Suppressor macrophage (primary cell): ENCODE measurements at places on chromosomes 5 and 9.

DNA sequence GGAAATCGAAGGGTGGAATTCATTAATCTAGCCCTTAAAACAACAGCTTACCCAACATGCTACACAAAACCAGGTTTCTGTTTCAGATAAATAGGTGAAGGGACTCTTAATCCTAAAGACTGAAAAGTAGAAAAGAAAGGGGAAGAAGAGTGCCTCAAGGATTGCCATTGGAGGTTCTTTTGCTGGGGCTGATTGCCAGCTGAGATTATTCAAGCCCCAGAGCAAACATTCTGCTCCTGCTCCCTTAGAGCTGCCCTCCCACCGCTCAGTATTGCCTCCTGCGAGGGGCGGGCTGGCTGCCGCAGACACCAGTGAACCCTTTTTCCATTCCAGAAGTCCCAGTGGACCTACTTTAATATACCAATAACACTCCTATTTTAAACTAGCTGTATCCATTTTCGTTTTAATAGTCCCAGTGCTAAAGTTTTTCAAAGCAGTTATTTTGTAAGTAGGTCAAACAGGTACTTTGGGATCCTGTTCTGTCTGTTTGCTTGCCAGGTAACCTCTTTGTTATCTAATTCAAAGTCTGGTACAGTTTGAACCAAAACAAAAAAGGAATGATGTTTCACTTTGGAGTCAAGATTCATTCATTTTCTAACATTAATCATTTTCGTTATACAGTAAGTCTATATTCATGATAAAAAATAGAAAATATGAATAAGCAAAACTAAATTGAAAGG, 38.6 kb downstream of the HMGCS1 start:
- DNase-seq = no peak

DNA sequence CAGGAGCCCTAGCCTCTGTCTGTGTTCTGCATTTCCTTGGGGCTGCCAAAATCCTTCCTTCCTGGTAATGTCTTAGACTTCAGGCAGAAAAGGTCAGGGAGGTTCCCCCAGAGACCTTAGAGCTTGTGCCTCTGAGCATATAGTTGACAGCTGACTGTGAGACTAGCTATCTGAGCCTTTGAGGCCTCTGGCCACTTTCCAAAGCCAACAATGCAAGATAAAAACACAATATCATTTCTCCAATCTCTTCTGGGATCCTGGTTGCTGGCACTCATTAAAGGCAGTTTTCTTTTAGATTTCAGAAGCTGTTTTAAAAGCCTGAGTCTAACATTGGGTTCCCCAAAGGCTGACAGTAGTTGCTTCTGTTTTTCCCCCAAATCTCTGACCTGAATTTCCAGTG, 13.2 kb upstream of the GLRA1 start:
- DNase-seq = no peak

DNA sequence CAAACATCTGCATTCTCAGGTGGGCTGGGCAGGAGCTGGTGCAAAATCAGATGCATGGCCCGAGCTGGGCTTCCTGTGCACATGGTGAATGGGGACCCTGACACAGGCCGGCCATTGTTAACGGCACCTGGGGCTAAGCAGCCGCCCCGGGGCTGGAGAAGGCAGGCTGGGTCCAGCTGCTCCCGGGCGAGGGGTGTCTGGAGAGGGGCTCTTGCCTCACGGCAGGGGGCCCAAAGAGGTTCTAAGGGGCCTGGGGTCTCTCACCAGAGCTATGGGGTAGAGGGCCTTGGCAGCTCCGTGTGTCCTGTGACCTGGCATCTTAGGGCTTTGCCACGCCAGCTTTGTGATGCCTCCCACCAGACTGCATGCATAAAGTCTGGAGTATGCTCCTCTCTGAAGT, 5.1 kb upstream of the QSOX2 start:
- no peak for DNase-seq

DNA sequence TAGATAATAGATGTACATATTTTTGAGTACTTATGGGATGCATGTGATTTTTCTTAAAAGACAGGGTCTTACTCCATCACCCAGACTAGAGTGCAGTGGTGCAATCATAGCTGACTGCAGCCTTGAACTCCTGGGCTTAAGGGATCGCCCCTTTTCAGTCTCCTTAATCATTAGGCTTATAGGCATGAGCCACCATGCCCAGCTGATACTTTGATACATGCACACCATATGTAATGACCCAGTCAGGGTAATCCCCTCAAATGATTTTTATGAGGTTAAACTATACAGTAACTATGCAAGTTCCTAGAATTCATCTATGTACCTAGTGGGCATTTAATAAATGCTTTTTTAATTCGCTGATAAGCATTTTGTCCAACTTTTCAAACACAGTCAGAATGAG, 292.3 kb downstream of the DTWD2 start:
- no peak for DNase-seq

- no peak for DNase-seq
Observed at GRCh38 chr5:41722359-41722950, 147.8 kb downstream of the OXCT1 start.

DNA sequence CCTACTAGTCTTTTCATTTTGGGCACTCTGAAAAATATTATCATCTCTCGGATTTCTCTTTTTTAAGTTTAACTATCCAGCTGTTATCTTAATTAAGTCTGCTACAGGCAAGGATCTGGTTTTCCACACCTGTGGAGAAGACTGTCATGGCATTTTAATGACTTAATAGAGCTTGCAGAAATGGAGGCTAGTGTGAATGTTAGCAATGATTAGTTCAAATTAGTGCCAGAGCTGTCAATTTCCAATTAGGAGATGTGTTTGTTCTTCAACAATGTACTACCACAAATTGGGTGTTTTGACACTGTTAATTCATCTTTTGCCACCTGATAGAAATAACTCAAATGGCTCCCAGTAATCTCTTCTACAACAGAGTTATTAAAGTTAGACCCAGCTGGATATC, 2023.0 kb upstream of the CDH9 start:
- no peak for DNase-seq

DNA sequence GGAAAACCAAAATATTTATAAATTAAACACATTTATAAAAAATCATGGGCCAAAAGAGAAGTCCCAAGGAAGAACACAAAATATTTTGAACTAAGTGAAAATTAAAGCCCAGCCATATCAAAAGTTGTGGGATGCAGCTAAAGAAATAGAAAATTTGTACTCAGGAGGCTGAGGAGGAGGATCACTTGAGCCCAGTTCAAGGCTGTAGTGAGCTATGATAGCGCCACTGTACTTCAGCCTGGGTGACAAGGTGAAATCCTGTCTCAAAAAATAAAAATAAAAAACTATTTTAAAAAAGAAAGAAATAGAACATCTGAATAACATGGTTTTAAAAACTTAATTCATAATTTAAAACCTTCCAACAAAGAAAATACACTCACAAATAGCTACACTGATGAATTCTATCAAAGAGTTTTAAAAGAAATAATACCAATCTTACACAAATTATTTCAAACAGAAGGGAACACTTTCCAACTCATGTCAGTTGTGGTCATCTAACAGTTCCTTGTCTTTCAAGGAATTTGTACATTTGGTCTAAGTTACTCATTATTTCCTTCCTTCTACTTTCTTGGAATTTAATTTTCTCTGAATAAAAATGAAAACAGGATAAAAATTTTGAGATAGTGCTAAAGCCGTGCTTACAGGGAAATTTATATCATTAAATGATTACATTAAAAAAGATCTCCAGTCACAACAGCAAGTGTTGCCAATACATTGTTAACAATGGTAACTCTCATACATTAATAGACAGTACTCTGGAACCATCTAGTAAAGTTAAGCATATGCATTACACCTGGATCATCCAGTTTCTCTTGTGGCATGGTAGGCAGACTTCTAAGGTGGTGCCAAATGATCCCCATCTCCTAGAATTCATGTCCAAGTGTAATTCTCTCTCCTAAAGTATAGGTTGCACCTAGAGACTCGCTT, 17.8 kb downstream of the PTBP3 start:
- peak; percentile 29 for DNase-seq

- DNase-seq = no peak
Observed at GRCh38 chr5:154274828-154275185, 84.3 kb downstream of the GALNT10 start.

GRCh38 chr5:125056671-125057485, 310.4 kb upstream of the ZNF608 start:
- DNase-seq = peak; percentile 33

DNA sequence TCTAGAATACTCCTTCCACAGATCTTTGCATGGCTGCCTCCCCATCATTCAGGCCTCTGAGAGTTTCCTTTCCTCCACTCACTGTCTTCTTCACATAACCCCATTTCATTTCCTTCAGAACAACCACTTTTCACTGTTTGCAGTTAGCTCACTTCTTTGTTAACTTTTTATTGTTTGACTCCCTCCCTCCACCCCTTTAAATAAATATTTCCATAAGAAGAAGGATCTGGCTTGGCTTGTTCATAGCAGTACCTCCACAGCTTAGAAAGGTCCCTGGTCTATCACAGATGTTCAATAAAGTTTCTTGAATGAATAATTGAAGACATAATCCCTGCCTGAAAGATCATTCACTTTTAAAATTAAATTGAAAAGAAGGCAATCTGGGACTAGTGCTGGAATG, 661.6 kb downstream of the ACTL7B start:
- no peak for DNase-seq

- no peak for DNase-seq
Observed at GRCh38 chr5:136513430-136513829, 148.1 kb upstream of the TRPC7 start.

DNA sequence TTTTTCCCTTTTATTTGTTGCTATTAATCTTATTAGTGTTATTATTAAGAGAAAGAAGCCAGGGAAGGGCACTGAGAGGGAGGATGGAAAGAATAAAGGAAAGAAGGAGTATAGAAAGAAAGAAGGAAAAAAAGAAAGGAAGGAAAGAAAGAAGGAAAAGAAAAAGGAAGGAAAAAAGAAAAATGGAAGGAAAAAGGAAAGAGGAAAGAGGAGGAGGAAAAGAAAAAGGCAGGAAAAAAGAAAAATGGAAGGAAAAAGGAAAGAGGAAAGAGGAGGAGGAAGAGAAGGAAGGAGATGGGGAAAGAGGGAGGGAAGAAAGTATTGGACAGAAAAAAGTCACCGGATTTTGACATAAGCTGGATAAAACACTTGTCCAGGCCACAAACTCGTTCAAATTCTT, 47.8 kb downstream of the ANXA1 start:
- no peak for DNase-seq

GRCh38 chr5:133938039-133938821, 30.2 kb downstream of the C5orf15 start:
- DNase-seq = no peak

DNA sequence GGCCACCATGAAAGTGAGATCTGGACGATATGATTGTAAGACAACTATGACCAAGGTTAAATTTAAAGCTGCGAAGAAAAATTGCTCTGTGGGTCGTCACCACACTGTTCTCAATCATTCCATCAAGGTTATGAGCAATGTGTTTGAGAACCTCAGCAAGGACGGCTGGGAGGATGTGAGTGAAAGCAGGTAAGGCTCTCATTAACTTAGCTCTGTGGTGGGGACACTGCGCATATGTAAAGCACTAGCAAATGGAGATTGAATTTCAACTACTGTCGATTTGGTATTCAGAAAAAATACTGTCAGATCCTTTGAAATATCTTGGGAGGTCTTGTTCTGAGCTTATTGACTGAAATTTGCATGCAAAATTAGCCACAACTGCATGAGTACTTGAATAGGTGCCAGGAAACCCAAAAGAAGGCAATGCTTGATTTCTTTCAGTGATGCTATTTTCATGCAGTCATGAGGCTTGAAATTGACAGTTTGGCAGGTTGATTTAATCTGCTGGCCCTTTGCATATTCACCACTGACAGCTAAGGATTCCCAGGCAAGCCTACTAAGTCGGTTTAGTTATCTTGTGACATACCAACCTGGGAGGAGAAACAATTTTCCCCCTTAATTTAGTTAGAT, 183.9 kb upstream of the SH3GL2 start:
- no peak for DNase-seq

- DNase-seq = peak; percentile 93
Observed at GRCh38 chr5:149550268-149550583, 1.0 kb downstream of the CSNK1A1 start.

DNA sequence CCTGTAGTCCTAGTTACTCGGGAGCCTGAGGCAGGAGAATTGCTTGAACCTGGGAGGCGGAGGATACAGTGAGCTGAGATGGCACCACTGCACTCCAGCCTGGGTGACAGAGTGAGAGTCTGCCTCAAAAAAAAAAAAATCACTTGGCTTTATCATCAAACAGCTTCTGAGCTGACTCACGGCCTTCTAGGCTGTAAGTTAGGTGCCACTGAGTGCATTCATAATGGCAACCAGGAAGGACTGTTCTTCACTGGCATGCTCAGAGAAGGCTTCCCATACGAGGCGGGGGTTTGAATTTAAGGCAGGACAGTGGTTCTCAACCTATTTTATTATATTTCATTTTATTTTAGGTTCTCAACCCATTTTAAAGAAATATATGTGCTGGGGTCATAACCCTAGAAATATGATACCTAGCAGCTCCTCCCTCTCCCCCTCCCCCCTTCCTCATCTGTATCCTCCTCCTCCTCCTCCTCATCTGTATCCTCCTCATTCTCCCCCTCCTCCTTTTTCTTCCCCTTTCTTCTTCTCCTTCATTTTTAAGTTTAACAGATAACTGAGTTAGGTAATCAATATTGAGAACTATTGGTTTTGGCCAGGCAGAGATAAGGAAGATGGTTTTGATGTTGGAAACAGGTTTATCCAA, 19.0 kb upstream of the LHFPL2 start:
- no peak for DNase-seq

- DNase-seq = peak; percentile 85
Observed at GRCh38 chr5:32193591-32193990, 19.5 kb upstream of the GOLPH3 start.

DNA sequence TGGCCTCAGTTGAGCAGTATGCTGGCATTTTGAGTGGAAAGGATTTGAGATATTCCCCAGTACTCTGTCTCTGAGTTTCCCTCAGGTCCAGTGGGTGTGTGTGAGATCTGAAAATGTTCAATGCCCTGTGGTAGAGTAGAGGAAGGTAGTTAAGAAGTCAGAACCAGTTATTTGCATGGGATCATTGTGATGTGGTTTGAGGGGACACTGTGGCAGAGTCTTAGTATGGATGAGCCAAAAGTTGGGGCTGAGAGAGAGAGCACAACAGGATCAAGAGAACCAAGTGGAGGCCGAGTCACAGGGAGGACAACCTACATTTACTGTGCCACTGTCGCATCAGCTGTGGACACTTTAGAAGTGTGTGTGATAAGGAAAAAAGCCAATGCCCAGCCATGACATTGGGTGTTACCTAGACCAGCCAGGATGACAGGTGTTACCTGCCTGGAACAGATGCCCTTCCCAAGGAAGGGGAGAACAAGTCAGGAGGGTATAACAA, 128.9 kb upstream of the IL12B start:
- no peak for DNase-seq

- DNase-seq = no peak
Observed at GRCh38 chr9:12760758-12761157, 14.1 kb upstream of the LURAP1L start.

DNA sequence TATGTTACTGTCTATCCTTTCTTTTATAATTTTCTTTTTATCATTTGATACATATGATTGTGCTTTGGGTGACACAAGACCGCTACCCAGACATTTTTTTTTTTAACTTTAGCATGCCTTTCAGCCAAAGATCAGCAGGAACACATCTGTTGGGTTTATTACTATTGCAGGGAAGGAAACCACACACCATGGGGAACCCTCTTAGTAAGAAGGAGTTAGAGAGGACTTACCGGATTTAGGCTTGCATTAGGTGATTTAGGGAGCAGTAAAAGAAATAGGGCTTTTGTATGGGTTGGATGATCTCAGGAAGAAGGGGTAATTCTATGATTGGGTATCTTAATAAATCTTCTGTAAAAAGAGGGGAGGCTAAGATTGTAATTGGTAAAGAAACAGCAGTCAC, 138.2 kb downstream of the SNX18 start:
- DNase-seq = no peak

- peak; percentile 65 for DNase-seq
Observed at GRCh38 chr9:95018099-95018936, 291.8 kb downstream of the AOPEP start.
